ENCODE measurements at places on chromosomes 6 and 20. TPM values are rescaled to one million over a fixed set of nuclear protein-coding genes. Genes with fewer than 3 reads are reported as not detected.
A peak's percentile ranks its signal among the peaks of the same experiment; 100 is the strongest.

CLPSL1 gene
- total RNA-seq = not detected

DEFB132 gene
- total RNA-seq = not detected

PI3 gene
- not detected for total RNA-seq

AHCY gene
- total RNA-seq = 263 TPM

GLP1R gene
- total RNA-seq = 0.11 TPM

GRCh38 chr6:52208612-52209011 is 22.4 kb downstream of the IL17A start:
- no peak overlapping the region for H3K27ac ChIP-seq
- no peaks in the 10 kb centered on the region for H3K4me1 ChIP-seq
- H3K27me3 ChIP-seq = peaks cover 7% of the 10 kb centered on the region
- no peaks in the 10 kb centered on the region for H3K36me3 ChIP-seq

DNA sequence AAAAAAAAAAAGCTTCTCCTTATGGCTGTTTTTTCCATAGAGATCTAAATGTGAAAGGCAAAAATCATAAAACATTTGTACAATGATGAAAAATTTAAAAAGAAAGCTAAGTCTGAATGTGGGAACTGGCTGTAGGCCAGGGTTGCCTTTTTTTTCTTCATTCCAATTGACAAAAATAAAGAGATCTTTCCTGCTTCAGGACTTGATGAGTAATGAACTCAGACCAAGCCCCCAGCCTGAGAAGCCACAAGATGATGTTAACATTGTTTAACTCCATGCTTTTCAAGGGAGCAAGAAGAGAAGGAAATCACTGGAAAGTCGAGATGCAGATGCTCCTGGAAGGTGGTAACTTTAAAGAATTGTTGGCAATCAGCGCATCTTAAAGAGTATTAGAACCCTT is 41.4 kb downstream of the TRMT6 start:
- DNase-seq = peak; percentile 16
- H3K27me3 ChIP-seq = peaks cover 15% of the 10 kb centered on the region
- H3K27ac ChIP-seq = no peak overlapping the region
- no peaks in the 10 kb centered on the region for H3K36me3 ChIP-seq

DNA sequence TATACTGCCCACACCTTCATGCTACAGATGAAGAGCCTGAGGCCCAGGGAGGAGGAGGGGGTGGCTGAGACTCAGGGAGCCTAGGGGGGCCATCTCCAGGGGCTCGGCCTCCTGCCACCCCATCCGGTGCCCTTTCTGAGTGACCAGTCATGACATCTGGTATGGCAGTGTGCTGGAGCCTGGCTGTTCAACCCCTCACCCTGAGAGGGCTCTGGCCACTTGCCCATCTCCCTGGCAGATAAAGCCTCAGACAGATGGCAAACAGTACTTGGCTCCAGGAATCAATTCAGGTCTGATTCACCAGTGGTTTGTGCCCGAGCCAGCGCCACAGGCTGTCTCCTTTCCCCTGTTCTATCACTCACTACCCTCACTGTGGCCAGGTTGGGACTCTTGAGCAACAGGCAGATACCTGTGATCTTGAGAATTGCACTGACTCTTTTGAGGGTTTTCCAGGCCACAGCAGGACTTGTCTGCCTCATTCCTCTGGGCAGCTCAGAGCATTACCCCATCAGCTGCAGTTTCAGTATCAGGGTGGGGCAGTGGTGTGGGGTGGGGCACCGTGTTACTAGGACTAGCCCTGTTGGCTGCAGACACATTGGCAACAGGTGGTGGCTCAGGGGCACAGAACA is 22.8 kb downstream of the SRSF3 start:
- H3K27me3 ChIP-seq = no peaks in the 10 kb centered on the region
- H3K4me1 ChIP-seq = no peaks in the 10 kb centered on the region
- no peak overlapping the region for H3K27ac ChIP-seq
